ENCODE measurements at places on chromosomes 6 and 20. TPM values are rescaled to one million over a fixed set of nuclear protein-coding genes. Genes with fewer than 3 reads are reported as not detected.

Gene CDSN
- not detected for polyA plus RNA-seq

Gene FOXQ1
- 12.1 TPM for polyA plus RNA-seq

Gene MEI4
- polyA plus RNA-seq, result 1.8 TPM

Gene B3GAT2
- polyA plus RNA-seq, result 1.0 TPM

Gene C6orf47
- polyA plus RNA-seq, result 24.4 TPM

Gene NKAIN4
- polyA plus RNA-seq, result 27.2 TPM
